Psoas muscle (tissue), 8 donors: ENCODE measurements at places on chromosomes 7 and 10.

DNA sequence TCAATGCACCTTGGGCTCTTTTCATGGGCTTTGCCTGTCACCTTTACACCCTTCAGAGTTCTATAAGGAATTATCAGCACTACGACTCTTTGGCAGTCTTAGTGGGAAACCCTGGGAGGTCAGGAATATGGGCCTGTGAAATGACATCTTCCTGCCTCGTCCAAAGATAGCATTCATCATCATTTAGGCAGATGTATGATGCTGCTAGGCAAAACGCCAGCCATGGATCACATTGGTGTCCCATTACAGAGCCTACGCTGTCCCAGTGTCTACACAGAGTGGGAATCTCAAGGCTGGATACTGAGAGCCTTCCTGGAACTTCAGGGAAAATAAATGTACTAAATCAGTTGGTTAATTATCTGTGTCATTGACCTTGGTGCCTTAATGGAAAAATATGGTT lies 259.4 kb upstream of the CELF2 start:
- DNase-seq: no peak

GRCh38 chr7:101998029-101998905 lies 180.8 kb downstream of the CUX1 start:
- no peak for DNase-seq

GRCh38 chr10:78975926-78976325 lies 92.8 kb upstream of the ZMIZ1 start:
- DNase-seq: no peak

- DNase-seq: no peak
Observed at GRCh38 chr7:116384936-116385635, 114.5 kb upstream of the CAV2 start.

- no peak for DNase-seq
Observed at GRCh38 chr7:80945976-80946375, 27.1 kb upstream of the SEMA3C start.

- DNase-seq: peak; percentile 78
Observed at GRCh38 chr7:151038951-151039849, 9.1 kb upstream of the ASIC3 start.

GRCh38 chr10:86245015-86245394 lies 121.6 kb downstream of the GRID1 start:
- no peak for DNase-seq

- DNase-seq: peak; percentile 83
Observed at GRCh38 chr7:151088856-151089699, 2.8 kb downstream of the AGAP3 start.

- no peak for DNase-seq
Observed at GRCh38 chr10:95742485-95742884, 13.5 kb upstream of the ENTPD1 start.

GRCh38 chr10:27683226-27683625 lies 62.4 kb downstream of the MKX start:
- DNase-seq: no peak

GRCh38 chr7:873367-874002 lies 2.9 kb upstream of the GET4 start:
- DNase-seq: peak; percentile 91

DNA sequence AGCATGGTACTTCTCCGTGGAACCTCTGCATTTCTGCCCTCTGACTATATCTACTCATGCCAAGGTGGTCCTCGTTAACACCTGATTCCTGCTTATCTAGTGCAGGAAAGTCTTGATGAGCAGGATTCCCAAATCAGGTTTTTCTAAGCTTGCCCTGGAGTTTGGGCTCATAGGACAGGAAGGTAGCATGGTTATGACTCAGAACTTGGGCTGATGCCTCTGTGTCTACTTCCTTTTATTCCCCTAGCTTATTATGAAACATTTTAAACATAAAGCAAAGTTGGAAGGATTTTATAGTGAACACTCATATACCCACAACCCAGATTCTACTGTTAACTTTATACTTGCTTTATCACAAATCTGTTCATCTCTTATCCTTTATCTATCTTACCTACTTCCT lies 5.6 kb downstream of the SUFU start:
- no peak for DNase-seq

- no peak for DNase-seq
Observed at GRCh38 chr7:156609010-156609877, 31.3 kb upstream of the RNF32 start.

GRCh38 chr10:34796133-34796532 lies 19.0 kb downstream of the PARD3 start:
- no peak for DNase-seq

- no peak for DNase-seq
Observed at GRCh38 chr7:30433506-30433905, 45.1 kb downstream of the NOD1 start.

DNA sequence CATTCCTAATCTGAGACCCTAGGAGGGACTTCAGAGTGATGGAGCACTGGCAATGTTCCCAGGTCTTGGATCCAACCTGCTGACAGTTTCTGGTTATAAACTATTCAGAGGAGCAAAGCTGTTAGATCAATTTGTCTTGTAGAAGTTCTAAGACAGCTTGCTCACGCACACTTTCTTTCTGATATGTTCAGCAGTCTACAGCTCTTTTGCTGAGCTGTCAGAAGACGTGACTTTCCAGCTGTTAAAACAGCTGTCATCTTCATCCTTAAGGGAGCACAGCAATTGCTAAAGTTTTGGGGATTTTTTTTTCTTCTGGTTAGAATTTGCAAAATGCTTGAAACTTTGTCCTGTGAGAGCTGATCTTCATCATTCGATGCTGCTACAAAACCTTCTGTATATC lies 823.1 kb downstream of the SORCS1 start:
- DNase-seq: no peak

GRCh38 chr7:16891874-16892643 lies 10.3 kb upstream of the AGR3 start:
- no peak for DNase-seq

DNA sequence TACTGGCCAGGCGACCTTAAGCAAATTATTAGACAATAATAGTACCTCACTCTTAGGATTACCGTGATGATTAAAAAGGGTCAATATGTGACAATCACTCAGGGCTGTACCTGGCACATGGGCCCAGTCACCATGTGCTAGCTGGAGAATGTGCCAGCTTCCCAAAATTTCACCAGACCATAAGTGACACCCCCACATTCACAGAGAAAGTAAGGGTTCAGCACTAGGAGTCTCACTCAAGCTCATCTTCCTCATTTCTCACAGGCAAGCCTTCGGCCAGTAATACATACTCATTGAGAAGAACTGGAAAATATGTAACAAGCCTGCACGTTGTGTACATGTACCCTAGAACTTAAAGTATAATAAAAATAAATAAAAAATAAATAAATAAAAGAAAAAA lies 22.4 kb upstream of the C10orf71 start:
- no peak for DNase-seq

DNA sequence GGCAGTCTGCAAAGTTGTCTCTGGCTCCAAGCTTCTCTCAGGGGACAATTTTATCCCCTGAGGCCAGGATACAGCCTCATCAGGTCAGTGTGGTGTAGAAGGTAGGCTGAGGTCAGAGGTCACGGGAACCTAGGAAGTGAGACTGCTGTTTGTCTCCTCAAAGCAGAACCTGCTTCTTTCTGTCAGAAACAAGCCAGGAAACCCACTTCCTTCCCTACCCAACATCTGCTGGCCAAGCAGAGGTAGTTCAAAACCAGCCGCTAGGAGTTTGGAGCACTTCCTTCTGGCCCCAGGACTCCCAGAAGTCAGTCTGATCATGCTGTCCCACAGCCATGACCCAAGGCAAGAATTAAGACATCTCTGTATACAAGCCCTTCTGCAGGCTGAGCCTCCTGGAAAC lies 12.2 kb downstream of the CLRN3 start:
- DNase-seq: no peak

DNA sequence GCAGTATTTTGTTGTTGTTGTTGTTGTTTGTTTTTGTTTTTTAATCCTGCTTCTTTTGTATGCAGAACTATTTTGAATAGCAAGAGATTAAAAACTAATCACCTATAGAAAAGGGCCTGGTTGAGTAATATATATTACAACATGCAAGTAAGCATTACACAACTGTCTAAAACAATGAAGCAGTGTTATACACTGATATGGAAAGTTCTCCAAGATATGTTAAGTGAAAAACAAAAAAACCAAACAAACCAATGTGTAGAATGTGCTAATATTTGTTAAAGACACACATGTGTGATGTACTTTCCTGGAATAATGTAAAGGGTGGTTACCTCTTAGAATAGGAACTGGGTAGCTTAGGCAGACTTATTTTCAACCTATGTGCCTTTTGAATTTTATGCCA lies 117.4 kb downstream of the ZNF365 start:
- no peak for DNase-seq

DNA sequence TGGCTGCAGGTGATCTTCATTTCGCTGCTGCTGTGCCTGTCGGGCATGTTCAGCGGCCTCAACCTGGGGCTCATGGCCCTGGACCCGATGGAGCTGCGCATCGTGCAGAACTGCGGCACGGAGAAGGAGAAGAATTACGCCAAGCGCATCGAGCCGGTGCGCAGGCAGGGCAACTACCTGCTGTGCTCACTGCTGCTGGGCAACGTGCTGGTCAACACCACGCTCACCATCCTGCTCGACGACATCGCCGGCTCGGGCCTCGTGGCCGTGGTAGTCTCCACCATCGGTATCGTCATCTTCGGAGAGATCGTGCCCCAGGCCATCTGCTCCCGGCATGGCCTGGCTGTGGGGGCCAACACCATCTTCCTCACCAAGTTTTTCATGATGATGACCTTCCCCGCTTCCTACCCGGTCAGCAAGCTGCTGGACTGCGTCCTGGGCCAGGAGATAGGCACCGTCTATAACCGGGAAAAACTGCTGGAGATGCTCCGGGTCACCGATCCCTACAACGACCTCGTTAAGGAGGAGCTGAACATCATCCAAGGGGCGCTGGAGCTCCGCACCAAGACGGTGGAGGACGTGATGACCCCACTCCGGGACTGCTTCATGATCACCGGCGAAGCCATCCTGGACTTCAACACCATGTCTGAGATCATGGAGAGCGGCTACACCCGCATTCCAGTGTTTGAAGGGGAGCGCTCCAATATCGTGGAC lies 1.3 kb downstream of the CNNM2 start:
- DNase-seq: peak; percentile 18

DNA sequence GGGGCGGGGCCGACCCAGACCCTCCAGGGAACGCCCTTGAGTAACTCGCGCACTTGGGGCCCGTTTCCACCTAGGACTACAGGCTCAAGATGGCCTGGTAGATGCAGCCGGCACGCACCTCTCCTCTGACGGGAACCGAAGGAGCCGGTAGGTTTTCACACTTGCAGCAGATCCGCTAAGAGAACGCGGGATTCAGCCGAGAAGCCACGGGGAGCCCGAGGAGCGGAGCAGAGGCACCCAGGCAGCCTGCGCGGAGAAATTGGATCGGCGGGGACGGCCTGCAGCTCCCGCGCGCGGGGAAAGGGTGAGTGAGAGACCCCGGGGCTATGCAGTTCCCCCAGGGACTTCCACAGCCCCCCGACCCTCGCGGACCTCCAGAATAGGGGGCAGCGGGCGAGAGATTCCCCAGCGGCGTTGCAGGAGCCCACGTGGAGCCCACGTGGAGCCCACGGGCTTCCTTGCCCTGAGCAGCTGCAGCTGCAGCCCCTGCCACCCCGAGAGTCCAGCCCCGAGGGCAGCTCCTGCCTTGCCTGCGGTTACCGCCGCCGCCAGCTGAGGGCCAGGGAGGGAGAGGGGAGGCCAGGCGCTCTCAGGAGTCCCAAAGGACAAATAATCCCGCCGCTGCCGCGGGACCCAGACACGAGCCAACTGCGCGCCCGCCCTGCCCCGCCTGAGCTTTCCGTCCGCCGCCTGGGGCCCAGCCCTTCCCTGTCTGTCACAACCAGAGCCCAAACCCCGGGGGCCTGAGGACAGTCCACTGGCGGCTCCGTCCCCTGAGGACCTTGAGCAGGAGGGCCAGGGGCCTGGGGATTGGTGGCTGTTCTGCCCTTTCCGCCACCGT lies 13.1 kb downstream of the IFT22 start:
- DNase-seq: no peak

GRCh38 chr10:70807556-70807955 lies 8.2 kb upstream of the SGPL1 start:
- no peak for DNase-seq

DNA sequence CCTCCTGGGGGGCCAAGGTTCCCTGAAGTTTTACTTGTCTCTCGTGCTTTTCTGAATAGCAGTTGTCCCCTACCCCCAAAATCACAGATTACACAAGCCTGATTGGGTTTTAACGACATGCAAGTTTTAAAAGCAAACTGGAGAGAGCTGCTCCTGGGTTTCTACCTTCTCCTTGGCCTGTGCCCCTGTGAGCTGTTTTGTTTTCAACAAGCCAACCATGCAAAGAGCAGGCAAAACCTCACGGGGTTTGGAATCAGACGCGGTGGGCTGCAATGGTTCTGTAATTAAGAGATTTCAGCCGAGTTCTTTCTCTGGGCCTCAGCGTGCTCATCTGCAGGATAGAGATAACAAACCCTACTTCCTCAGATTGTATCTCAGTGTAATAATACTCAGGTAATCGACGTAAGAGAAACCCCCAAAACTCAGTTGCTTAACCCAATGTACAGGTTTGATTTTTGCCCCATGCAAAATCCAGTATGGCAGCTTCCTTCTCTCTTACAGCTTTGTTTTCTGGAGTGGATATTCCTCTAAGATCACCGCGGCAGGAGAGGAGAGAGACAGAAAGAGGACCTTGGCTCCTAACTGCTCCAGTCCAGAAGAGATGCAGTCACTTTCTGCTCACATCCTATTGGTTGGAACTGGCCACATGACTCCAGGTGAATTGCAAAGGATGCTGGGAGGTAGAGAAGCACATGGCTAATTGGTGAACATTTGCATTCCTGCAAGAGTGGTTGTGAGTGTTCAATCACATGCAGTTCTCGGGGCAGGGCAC lies 42.0 kb downstream of the MYL10 start:
- DNase-seq: no peak

DNA sequence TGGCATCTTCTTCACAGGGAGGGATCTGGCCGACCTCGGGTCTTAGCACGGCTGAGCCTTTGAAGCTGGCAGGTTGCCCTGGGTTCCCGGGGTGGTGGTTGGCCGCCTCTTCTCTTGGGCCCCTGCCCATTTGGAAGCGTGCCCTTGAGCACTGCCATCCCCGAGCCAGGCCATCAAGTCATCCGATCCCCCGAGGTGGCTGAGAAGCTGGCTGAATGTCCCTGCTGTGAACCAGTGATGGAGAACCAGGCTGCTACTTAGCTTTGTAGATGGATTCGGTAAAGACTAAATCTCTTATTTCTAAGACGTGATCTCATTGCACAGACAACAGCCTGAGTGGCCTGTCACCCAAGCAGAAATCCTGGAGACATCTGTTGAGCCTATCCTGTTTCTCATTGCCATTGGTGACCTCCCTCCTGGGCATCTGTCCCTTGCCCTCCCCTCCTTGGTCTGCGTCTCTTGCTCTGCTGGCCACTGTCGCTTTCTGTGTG lies 74.3 kb downstream of the GRK5 start:
- DNase-seq: peak; percentile 81
